SK-MEL-5 (cell line): ENCODE measurements at places on chromosomes 12 and 14.

DNA sequence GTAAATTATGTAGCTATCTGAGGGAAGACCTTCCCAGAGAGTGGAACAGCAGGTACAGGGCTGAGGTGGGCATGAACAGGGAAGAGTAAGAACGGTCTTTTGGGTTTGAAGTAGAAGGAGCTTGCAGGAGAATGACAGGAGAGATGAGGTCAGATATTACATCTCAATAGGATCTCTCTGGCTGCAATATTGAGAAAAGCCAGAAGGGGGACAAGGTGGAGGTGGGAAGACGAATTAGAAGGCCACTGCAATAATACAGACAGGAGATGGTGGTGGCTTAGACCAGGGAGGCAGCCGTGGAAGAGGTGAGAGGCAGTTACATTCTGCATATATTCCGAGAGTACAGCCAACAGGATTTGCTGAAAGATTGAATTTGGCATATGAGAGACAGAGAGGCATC, 310.2 kb downstream of the APAF1 start:
- DNase-seq = peak; percentile 74

DNA sequence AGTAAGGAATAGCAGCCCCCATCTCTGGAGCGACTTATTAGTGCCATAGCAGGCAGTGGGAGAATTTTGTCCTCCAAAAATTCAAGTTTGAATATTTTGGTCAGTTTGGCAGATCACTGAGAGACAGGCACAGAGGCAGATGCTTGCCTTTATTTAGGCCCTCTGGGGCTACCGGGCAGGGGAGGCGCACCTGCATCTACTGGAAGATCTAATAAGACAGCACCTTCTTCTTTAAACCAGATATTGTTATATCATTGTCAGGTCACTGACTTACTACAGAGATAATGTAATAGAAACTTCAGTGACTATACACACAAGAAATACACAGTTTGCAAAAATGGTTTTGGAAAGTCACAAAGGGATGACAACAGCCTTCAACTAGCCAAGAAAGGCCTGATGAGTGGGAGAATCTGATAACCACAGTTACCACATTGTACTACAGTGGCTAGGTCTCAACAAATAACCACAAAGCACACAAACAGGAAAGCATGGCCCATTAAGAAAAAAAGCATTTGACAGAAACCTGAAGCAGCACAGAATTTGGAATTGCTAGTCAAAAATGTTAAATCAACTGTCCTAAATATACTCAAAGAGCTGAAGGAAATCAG, 56.8 kb downstream of the CDK17 start:
- no peak for DNase-seq

GRCh38 chr14:84646786-84647500, 883.0 kb upstream of the FLRT2 start:
- DNase-seq = no peak

DNA sequence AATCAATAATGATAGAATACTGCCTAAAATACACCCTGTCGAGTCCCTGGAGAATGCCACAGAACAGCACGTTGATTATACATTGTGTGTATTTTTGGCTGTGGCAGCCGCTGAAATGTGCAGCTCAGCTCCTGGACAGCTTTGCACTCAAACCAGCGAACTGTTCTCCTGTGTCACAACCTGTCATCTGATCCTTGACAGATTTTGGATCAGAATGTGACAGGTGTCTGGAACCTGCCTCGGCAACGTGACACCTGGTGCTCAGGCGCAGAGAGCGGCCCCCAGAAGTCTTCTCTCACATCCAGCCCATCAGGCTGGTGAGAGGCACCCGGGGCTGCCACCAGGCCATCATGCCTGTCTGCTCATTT, 19.3 kb downstream of the MVK start:
- no peak for DNase-seq

- DNase-seq = no peak
Observed at GRCh38 chr14:103273145-103273744, 60.8 kb upstream of the EIF5 start.

GRCh38 chr12:100359822-100360221, 2.9 kb downstream of the SLC17A8 start:
- no peak for DNase-seq

DNA sequence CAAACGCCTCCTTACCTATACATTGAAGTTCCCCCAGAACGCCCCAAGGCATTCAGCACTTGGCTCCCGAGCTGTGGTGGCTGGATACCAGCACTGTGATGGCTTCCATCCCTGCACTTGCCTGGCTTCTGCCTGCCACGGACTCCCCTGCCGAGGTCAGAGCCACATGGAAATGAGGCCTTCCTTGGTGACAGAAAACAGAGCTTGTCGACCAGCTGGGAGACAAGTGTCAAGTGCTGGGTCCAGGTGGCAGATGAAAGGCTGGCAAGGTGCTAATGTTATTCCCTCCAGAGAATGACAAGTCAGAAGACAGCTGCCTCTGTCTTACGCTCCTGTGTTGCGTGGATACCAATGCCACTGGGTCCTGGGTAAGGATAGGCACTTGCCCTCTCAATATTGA, 26.2 kb upstream of the GNG2 start:
- no peak for DNase-seq

- DNase-seq = peak; percentile 51
Observed at GRCh38 chr14:45201905-45202304, 51.1 kb downstream of the MIS18BP1 start.

DNA sequence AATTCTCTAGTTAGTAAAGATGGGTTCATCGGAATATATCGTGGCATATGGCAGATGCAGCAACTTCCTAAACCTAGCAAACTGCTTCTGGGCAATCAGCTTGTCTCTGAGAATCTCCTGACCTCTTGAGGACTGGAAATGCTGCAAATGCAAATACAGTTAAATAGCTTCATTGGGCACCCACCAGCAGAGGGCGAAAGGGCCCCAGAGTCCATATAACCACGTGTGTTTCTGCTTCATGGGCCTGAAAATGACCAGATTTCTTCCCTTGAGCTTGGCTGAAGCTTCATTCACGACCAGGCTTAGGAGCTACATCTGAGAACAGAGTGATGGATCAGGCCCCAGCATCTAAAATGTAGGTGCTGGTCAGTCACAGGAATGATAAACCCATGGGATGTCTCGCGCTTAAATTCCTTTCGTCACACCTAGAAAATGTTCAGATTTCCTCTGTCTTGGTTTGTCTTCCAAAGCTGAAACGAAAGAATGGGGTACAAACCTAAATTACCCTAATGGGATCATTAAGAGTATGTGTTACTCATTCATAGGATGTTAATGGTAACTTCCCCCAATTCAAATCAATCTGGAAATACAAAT, 1482.5 kb upstream of the TMEM132C start:
- peak; percentile 87 for DNase-seq

GRCh38 chr12:13275241-13276085, 78.9 kb downstream of the EMP1 start:
- no peak for DNase-seq

- DNase-seq = no peak
Observed at GRCh38 chr14:60245380-60246177, 3.4 kb upstream of the PPM1A start.

GRCh38 chr12:107385509-107385908, 292.2 kb upstream of the CRY1 start:
- DNase-seq = no peak

DNA sequence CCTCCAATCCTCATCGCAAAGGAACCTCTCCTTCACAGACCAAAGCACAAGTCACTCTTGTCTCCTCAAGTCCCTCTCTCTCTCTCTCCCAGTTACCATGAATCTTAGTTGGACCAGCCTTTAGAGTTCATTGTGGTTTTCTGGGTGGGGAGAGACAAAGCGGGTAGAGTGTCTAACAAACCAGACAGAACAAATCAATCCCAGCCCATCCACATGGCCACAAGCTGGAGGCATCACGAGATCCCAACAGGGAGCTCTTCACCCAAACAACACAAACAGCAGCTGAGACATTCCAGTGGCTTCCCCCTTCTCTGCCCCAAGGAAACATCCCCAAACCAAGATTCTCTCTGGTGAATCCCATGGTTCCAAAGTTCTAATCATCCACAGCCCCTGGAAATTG, 22.4 kb downstream of the ACTN1 start:
- no peak for DNase-seq

DNA sequence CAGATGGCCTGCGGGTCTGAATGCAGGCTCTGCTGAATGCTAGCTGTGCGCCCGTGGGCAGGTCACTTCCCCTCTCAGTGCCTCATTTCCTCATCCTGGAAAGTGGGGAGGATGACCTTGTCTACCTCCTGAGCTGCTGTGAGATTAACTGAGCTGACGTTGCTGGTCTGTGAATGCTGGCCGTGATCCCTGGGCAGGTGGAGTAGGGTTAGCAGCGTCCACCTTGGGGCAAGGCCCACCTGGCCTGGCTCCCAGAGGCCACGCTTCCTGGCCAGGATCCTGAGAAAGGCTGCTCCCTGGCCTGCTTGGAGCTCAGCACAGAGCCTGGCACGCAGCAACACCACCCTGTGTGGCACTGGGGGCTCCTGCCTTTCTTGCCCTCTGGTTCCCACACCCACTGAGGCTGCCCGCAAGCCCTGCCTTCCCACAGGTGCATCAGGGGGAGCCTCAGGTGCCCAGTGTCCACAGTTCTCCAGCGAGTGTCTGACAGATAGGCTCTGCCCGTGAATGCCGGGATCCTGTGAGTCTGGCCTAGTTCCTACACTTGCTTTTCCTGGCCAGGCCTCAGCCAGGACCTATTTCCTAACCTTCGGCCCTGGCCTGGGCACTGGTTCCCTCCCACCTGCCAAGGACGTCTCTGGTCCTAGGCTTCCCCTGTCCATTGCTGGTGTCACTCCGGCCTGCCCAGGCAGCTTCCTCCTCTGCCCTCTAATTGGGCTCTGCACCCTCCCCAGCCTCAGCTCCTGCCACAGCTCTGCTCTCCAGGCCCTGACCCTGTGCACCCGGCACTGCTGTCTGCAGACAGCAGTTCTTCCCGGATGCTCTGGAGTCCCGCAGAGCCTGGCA, 37.2 kb upstream of the TDRD9 start:
- DNase-seq = no peak

GRCh38 chr12:52874573-52875435, 26.0 kb upstream of the KRT78 start:
- no peak for DNase-seq

DNA sequence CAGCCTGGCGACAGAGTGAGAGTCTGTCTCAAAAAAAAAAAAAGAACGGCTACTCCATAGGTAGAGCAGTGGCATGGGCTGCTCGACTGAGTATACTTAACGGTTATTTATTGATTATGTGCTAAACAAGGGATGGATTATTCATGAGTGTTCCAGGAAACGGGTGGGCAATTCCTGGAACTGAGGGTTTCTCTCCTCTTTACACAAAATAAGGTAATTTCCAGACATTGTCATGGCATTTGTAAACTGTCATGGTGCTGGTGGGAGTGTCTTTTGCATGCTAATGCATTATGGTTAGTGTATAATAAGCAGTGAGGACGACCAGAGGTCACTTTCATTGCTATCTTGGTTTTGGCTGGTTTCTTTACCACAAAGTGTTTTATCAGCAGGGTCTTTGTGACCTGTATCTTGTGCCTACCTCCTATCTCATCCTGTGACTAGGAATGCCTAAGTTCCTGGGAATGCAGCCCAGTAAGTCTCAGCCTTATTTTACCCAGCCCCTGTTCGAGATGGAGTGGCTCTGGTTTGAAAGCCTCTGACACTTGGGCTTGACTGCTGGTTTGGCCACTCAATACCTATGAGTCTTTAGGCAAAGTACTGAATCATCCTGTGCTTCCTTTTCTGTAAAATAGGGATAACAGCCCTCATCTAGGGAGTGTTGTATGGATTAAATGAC, 3.2 kb downstream of the DGLUCY start:
- no peak for DNase-seq

DNA sequence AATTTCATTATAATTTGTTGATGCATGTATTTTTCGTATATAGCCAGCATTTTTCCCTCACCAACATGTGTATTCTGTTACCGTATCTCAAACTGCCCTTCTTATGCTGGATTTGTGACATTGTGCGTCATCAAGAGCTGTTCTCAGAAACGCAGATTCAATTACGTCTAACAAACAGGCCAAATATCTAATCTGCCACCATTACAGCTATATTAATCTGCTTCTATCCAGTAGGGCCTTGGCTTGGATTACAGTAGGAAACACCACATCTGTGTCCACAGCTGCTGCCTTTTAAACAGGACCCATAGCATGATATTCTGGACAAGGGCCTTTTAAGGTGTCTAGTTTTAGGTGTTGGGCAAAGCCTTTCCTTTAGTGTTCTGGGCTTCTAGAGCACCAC, 140.6 kb downstream of the PDE3A start:
- no peak for DNase-seq

- DNase-seq = no peak
Observed at GRCh38 chr12:18849761-18850160, 111.8 kb downstream of the CAPZA3 start.

- no peak for DNase-seq
Observed at GRCh38 chr12:105206686-105207374, 29.1 kb downstream of the APPL2 start.

DNA sequence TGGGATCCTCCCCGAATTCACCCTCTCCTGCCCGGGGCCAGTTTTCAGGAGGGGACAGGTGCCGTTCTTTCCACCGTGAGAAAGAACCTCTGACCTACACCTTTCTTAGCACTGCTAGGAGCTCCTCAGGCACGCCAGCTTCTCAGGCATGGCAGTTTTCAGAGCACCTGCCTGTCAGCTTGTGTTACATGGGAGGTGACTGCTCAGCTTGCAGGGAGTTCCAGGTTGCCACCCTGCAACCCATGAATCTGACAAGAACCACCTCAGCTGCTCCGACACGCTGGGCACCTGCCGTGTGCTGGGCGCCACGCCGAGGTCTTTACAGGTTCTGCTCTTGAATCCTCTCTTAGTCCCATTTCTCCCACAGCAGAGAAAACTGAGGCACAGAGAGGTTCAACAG, 12.9 kb downstream of the BRI3BP start:
- DNase-seq = no peak

DNA sequence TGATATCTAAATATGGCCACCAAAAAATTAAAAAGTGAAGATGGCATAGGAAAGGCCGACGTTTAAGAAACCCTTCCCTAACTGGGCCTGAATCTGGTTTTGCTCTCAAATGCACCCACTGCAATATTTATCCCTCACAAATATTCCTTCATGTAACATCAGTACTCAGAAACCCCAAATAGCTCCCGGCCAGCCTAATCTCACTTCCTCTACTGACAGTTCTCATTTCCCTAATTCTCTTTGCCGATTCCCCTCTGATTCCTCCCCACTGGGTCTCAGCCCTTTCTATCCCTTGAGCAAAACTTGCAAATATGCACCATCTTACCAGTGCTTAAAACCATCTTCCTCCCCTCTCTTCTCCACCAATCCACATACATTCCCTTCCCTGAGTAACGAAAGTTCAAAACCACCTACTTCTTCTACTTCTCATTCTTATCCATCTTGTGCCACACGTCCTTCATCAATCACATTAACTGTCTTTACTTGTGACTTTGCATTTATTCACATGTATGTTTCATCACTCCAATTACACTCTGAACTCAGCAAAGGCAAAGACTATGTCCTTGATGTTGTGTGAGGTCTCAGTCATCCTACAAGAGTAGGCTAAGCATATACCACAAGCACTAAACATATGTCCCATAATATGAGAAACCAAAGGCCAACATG, 23.1 kb downstream of the KCNK10 start:
- no peak for DNase-seq

GRCh38 chr12:1473418-1473817, 121.0 kb downstream of the FBXL14 start:
- no peak for DNase-seq

- peak; percentile 73 for DNase-seq
Observed at GRCh38 chr14:59254911-59255545, 66.6 kb downstream of the DAAM1 start.
